ENCODE measurements at places on chromosomes 4 and X.
A peak's percentile ranks its signal among the peaks of the same experiment; 100 is the strongest.

- no peak for ATAC-seq
These were observed 148.2 kb downstream of the RASL11B start for GRCh38 chr4:53010318-53010717.

- no peak for ATAC-seq
These were observed 117.0 kb downstream of the DHRSX start for GRCh38 chrX:2383735-2384134.

GRCh38 chr4:48604041-48604440, 114.0 kb downstream of the ZAR1 start:
- ATAC-seq, result no peak

GRCh38 chrX:34576864-34577263, 80.2 kb downstream of the TMEM47 start:
- no peak for ATAC-seq

GRCh38 chr4:115433491-115433890, 320.1 kb upstream of the NDST4 start:
- no peak for ATAC-seq

- ATAC-seq, result no peak
These were observed 93.3 kb downstream of the HMX1 start for GRCh38 chr4:8778291-8778690.

DNA sequence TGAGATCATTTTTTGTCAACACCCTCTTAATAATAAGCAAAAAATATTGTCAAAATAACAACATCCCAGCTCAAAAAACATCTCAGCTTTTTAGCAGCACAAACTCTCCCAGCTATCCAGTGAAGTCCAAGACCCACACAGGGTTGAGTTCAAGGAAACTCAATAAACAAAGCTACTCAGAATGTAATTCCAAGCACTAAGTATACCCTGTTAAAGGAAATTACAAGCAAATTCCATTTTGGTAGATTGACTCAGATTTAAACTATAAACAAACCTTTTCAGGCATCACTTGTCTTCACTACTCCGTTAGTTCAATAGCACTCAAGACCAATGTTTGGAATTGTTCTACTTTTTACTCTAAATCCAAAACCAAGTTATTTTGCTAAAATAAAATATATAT, 506.0 kb upstream of the INTU start:
- ATAC-seq, result no peak

DNA sequence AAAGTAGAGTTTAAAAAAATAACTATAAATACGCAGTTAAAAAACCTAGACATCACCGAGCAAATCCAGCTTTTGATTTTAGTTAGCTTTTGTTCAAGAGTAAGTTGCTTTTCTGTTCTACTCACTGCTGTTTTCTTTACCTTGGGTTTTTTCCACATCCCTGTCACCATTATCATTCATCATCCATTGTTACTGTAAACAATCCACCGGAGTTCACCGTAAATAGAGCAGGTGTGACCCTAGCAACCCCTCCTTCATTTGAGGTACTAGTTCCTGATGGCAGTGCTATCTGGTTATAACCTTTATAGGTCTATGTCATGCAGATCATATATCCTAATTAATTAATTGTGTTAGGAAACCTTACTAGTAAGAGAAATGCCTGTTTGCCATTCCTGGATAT, 43.0 kb upstream of the TEX13D start:
- ATAC-seq, result no peak

DNA sequence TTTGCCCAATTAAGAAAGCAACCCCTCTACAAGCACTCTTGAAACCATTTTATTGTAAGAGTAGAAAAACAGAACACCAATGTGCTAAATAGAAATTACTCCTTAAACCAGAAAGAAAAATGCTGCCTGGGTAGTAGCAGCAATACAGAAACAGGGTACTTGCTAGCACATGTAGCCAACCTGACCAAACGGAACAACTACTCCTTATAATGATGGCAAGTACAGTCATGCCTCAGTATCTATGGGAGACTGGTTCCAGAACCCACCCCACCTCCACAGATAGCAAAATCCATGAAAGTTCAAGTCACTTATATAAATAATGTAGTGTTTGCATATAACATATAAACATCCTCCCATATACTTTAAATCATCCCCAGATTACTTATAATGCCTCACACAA, 168.8 kb downstream of the ATRX start:
- ATAC-seq, result no peak

DNA sequence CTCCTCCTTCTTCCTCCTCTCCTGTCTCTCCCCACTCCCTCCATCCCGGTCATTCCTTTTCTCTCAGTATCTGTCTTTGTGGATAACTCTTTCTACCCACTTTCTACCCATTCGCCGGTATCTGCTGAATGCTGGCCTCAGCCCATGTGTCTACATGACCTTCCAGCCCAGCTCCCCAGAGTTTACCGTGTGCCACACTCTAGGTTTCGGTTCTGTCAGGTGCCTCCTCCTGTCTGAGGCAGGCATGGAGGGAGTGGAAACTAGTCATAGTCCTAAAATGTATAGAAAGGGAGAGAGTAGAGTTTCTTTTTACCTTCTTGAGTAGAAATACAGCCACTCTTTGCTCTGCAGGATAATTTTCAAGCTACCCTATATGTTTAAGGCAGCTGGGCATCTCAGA, 33.5 kb upstream of the SCRG1 start:
- ATAC-seq, result no peak

- no peak for ATAC-seq
These were observed 15.8 kb upstream of the LEF1 start for GRCh38 chr4:108184453-108185049.

GRCh38 chrX:85221361-85221760, 22.2 kb downstream of the SATL1 start:
- ATAC-seq, result no peak

- ATAC-seq, result no peak
These were observed 9.0 kb downstream of the DOCK11 start for GRCh38 chrX:118504581-118504980.

DNA sequence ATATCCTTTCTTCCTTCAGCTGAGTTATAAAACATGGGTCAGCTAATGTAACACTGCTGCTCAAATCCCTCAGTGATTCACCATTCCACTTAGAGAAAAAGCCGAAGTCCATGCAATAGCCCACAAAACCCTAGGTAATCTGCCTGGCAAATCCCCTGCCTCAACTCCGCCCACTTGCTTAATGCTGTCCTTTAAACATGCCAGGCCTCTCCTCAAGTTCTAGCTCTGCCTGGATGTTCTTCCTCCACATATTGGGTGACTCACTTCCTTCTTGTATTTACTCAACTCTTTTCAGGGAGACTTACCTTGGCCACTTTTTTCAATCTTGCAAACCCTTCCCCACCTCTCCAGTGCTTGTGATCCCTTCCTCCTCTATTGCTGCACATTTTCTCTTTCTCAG, 89.8 kb downstream of the EMCN start:
- peak; percentile 65 for ATAC-seq

GRCh38 chr4:84177831-84178542, 321.1 kb downstream of the NKX6-1 start:
- ATAC-seq, result no peak

DNA sequence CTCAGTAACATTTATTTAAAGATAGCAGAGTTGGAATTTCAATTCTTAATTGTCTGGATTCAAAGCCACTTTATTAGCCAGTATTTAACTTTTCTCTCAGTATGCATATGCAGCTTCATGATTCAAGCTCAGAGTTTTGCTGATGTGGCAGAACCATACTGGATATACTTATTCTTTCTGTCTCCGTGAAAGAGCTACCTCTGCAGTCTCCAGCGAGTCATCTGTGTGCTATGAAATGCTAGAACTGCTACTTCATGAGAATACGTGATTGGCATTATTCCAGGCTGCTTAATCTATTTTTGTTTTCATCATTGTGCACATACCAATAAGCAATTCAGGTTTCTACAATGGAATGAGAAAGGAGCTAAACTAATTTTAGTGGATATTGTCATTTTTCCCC, 743.7 kb downstream of the C4orf33 start:
- no peak for ATAC-seq

- no peak for ATAC-seq
These were observed 133.0 kb upstream of the TMLHE start for GRCh38 chrX:155745792-155746191.

GRCh38 chr4:118941149-118941548, 52.5 kb downstream of the SYNPO2 start:
- ATAC-seq, result no peak

GRCh38 chr4:108337923-108338322, 169.2 kb upstream of the LEF1 start:
- ATAC-seq, result no peak

- peak; percentile 57 for ATAC-seq
These were observed 772 bp upstream of the FBXW7 start for GRCh38 chr4:152536545-152537182.

GRCh38 chrX:12315526-12315925, 177.3 kb downstream of the FRMPD4 start:
- ATAC-seq, result no peak

GRCh38 chrX:47216393-47216925, 2.0 kb upstream of the CDK16 start:
- no peak for ATAC-seq

GRCh38 chrX:44035571-44035970, 62.4 kb upstream of the NDP start:
- no peak for ATAC-seq

- peak; percentile 37 for ATAC-seq
These were observed 923 bp upstream of the CPEB2 start for GRCh38 chr4:15001248-15001868.

GRCh38 chr4:128858879-128859671, 49.6 kb downstream of the JADE1 start:
- ATAC-seq, result no peak

DNA sequence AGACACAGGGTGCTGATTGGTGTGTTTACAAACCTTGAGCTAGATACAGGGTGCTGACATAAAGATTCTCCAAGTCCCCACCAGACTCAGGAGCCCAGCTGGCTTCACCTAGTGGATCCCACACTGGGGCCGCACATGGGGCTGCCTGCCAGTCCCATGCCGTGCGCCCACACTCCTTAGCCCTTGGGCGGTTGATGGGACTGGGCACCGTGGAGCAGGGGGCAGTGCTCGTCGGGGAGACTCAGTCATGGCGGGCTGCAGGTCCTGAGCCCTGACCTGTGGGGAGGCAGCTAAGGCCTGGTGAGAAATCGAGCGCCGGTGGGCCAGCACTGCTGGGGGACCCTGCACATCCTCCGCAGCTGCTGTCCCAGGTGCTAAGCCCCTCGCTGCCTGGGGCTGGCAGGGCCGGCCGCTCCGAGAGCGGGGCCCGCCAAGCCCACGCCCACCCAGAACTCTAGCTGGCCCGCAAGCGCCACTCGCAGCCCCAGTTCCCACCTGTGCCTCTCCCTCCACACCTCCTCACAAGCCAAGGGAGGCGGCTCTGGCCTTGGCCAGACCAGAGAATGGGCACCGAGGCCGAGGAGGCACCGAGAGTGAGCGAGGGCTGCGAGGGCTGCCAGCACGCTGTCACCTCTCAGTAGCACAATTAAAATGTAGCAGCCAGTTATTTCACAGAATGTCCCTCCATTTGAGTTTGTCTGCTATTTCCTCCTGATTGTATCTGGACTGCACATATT, 76.1 kb upstream of the PNPLA4 start:
- no peak for ATAC-seq

GRCh38 chr4:151659601-151660364, 101.0 kb downstream of the GATB start:
- no peak for ATAC-seq

DNA sequence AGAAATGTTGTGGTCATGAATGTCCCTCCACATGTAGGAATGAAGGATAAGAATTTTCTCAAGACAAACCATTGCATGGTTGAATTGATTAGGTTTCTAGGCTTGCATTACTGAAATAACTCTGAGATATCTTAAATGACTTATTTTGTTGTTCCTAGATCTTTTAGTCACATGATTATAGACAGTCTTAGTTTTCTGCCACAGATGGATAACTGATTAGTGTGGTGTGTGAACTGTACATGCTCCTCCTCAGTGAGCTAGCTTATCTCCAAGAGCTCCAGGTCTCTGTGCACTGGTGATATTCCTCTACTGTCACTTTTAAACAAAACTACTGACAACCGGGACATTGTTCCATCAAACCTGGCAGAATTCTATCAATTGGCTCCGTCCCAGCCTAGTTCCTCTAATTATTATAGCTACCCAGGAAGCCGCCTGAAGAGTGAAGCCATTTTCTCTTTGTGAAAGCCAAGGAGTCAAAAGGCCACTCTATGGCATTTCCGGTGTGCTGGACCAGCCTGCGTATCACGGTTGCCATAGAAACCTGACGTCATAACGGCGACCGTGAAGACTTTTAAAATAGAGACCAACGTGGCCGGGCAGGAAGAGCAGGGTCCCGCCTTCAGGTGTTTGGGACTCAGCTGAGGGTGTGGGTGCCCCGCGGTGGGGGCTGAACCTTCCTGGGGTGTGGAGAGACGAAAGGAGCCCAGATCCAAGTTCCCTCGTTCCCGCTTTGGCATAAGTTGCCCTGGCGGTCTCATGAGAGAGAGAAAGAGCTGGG, 28.1 kb downstream of the BEX3 start:
- ATAC-seq, result peak; percentile 83

GRCh38 chrX:31449081-31449480, 377.2 kb upstream of the FTHL17 start:
- ATAC-seq, result no peak

DNA sequence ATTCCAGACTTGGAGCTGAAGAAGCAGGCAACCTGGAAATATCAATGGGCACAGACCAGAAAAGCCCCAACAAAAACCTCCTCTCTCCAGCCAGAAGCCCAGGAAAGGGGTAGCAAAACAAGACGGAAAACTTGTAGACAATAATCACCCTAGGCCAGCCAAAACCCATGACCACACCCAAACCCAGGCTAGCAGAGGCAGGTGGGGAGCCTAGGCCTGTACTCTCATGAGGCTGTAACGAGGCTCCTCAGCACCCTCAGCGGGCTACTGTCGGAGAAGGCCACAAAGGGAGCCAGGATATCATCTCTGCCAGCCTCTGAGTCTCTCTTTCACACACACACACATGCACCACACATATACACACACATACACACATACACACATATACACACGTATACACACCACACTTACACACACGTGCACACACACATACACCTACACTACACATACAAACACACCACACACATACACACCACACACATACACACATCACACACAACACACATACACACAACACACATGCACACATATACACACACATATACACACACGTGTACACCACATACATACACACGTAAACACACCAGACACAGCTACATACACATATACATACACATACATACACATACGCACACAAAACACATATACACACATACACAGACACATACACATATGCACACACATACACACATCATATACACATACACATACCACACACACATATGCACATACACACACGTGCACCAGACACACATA, 90.6 kb downstream of the FHDC1 start:
- ATAC-seq, result no peak

DNA sequence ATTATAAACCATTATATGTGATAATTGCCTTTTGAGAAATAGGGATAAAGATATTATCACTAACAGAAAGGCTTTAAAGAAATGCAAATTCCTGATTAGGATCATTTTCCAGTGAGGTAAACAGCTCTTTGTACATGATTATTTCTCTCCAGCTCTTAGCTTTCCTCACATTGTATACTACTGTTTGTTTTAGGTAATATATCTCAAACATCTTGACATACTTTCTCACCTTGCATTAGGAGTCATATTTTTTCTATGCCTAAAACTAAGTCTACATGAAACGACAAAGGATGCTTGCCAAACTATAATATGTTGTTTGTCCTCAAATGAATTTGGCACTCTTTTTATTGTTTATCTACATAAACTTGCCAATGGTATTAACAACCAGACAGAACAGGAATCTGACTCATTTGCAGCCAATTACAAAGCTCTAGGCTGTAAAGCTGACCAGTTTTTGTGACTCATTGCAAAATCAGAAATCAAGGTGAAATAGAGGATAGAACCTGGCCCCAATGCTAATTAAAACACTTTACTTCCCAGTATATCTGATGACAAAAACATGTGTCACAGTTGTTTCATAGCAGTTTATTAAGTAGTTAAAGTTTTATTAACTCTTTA, 107.0 kb downstream of the IQCM start:
- no peak for ATAC-seq

Measured in activated T-helper 17 cell treated with anti-CD3 and anti-CD28 coated beads, Interleukin-2, amount 50 U/mL, for 72 hours (primary cell).